Activated CD4-positive, alpha-beta T cell treated with anti-CD3 and anti-CD28 coated beads, Interleukin-2, amount 50 U/mL, for 4 hours (primary cell): ENCODE measurements at places on chromosomes 11 and 22.

- DNase-seq = no peak
These were observed 832.3 kb downstream of the DLG2 start for GRCh38 chr11:84794663-84795443.

DNA sequence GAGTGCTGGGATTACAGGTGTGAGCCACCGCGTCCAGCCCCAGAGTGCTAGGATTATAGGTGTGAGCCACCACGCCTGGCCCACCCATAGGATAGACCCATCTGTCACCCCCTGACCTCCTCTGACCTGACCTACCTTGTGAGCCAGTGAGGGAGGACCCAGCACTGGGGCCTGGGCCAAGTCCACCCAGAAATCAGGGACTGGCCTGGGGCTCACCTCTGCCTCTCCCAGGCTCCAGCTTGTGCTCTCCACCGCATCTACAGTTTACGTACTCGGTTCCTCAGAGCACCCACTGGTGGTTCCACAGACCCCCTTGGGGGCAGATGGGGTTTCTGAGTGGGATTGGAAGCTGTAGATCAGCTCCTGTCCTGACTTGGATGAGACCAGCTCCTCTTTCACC, 6.4 kb downstream of the SLC29A2 start:
- DNase-seq = no peak

GRCh38 chr11:21254055-21254454, 584.7 kb downstream of the NELL1 start:
- DNase-seq = no peak

DNA sequence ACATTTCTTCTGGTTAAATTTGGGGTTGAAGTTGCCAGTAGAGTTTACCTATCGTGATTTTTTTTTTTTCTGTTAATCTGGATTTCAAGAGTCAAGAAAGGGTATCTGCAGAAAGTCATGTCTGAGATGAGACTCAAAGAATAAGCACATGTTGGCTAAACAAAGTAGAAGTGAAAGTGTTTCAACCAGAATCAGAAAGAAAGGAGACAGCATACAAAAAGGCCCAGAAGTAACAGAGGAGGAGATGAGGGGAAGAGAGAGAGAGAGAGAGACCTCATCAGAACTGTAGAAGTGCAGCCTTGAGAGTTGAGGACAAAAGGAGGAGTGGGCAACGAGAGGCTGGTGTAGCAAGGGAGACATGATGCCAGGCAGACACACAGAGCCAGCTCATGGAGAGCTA, 54.9 kb downstream of the SVIP start:
- DNase-seq = no peak

GRCh38 chr11:119295178-119295577, 21.8 kb downstream of the MCAM start:
- no peak for DNase-seq

DNA sequence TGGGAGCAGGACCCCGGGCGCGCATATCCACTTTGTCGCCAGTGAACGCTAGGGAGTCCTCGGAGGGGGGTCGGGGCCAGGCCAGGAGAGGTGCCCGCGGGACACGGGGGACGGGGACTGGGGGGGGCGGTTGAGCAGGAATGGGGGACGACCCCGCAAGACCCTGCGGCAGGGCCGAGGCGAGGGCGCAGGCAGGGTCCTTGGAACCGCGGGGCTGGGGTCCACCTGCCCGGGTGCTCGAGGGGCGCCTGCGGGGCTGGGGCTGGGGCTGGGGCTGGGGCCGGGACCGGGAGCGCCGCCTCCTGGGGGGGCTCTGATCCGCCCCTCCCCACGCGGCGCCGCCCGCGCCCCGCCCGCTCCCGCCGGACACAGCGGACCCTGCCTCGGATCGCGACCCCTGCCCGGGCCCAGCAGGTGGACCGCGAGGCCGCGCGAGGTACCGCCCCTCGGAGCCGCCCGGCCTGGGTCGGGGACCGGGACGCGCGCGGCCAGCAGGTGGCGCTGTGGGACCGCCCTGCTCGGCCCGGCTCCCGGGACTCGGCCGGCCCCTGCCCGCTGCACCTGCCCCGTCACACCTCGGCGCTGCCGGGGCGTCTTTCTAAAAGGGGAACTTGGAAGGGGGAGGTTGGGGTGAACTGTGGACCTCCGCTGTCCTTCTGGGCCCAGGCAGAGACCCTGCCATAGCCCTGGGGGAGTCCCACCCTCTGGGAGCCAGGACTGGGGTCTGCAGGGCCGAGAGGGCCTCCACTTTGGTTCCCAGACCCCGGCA, 11.0 kb downstream of the CRELD2 start:
- peak; percentile 71 for DNase-seq

DNA sequence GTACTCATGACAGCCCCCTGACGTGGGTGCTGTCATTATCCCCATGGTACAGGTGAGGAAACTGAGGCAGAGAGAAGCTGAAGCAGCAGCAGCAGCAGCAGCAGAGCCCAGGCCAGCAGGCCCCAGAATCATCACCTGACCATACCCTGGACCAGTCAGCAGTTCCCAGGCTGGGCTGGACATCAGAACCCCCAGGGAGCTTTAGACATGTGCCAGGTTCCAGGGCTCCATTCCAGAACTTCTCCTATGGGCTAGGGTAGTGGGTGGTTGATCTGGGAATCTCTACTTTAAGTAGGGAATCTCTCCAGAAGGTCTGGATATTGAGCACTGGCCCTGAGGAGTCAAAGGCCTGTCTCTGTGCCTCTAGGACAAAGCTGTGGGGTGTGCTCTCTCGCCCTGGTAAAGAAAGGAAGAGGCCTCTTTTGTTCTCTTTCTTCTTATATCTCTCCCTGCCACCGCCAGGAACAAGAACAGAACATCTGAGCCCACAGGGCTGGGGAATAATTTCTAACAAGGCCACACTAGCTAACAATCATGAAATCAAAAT, 26.6 kb downstream of the MAFF start:
- no peak for DNase-seq

GRCh38 chr11:19565639-19566038, 147.0 kb upstream of the NAV2 start:
- DNase-seq = no peak

DNA sequence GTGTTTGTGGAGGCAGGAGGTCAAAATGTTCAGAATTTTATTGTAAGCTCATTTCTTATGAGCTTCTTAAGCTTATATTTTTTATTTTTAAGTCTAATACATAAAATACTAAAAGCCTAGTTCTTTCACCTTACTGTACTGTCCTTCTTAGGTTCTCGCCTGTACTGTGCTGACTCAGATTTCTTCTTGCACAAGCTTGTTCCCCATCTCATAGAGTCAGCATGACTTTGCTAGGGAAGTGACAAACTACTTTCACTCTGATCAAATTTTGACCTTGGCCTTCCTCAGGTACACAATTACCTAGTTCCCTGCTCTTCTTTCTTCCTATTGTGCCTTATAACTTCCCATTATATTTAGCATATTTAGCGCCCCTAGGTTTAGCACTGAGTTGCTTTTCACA, 81.5 kb downstream of the STK33 start:
- DNase-seq = no peak

DNA sequence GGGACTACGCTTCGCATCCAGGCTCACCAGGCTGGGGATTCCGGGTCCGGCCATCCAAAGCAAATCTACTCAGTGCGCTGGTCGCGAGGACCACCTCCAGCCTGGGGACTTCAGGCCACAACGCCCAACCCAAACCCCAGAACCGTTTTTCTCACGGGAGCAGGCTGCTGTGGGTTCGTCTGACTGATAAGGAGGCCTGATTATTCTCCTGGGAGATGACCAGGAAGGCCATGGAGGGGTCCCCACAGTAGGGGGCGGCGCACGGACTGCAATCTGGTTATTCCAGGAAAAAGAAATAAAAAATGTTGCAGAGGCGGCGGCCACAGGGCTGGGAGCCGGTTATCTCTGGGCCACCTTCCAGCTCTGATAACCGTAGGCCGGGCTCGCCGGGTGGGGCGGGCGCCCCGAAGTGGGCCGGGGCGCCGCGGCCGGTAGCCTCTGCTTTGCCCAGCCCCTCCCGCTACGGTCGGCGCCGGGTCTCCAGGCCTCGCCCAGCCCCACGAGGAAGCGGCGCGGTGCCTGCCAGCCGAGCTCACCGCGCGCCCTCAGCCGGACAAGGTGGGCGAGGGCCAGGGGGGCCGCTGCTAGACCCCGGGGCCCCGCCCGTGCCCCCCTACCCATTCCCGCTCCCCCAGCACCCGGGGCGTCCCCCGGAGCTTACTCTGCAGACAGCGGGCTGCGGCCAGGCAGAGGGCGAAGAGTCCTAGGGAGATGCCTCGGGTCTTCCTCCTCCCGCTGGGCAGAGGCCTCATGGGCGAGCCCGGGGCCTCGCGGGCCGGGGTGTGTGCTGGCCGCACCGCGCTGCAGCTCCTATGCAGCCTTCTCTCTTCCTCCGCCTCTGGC, 446 bp downstream of the VSTM5 start:
- DNase-seq = no peak
